ENCODE measurements at places on chromosomes 1 and 21.

GRCh38 chr1:177219554-177220458, 49.0 kb downstream of the BRINP2 start:
- no peak for DNase-seq

DNA sequence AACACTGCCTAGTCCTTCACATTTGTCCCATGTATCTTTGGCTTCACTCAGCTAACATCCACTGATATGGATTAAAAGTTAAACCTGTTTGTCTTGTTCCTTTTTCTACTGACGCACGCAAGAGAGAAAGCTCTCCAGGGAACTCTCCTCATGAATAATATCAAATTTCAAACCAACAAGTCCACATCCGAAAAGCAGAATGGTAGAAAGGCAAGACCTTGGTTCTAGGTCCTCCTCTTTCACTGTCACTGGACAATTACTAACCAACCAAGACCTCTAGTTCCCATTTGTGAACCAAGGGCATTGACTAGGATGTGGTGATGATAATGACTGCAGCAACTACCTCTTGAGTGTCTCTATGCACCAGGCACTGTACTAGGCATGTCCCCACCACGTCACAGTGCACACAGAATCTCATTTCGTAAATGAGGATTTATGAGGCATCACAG, 8.4 kb downstream of the PLPP3 start:
- DNase-seq: no peak

GRCh38 chr21:41557884-41558283, 49.9 kb upstream of the TMPRSS2 start:
- DNase-seq: no peak

DNA sequence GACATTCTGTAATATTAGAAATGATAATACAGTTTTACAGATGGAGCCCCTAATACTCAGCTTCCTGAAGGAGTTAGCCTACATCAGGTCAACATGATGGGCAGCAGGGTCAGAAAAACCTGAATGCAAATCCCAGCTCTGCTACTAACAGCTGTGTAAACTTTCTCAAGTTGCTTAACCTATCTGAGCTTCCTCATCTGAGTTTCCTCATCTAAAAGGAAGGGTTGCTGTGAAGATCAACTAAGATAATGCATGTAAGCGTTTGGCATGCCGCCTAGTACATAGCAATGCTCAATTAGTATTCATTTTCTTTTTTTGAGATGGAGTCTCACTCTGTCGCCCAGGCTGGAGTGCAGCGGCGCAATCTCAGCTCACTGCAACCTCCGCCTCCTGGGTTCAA, 18.4 kb upstream of the DESI2 start:
- DNase-seq: no peak

GRCh38 chr1:184740344-184740743, 14.3 kb downstream of the EDEM3 start:
- DNase-seq: no peak

DNA sequence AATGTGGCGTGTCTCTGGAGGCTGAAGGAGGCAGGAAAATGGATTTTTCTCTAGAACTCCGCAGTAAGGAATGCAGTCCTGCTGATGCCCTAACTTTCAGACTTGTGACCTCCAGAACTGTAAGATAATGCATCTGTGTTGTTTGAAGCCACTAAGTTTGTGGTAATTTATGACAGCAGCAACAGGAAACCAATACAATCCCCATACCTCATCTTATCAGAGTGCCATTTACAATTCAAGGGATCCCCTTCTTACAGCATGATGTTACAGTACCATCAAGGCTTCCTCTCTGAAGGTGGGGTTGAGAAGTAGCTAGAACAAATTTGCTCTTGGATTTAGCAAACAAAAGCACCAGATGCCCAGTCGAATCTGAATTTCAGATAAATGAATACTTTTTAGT, 21.6 kb downstream of the ABCA4 start:
- no peak for DNase-seq

DNA sequence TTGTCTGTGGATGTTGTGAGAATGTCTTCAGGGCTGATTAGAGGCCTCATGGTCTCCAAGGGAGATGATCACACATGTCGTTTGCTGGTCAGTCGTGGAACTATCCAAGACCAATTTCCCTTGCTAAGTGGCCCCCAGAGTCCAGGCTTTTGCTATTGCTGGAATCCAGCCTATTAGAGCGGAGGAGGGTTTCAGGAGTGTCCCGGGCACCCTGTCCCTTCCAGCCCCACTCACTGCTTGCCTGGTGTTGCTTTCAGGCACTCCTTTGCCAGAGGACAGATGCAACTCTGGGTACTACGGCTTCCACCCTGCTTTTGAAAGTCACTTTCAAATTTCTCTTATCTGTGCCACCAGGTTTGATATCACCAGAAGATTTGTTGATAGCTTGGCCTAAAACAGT, 149.1 kb downstream of the NOS1AP start:
- no peak for DNase-seq

GRCh38 chr1:103024051-103024450, 84.3 kb downstream of the COL11A1 start:
- no peak for DNase-seq

DNA sequence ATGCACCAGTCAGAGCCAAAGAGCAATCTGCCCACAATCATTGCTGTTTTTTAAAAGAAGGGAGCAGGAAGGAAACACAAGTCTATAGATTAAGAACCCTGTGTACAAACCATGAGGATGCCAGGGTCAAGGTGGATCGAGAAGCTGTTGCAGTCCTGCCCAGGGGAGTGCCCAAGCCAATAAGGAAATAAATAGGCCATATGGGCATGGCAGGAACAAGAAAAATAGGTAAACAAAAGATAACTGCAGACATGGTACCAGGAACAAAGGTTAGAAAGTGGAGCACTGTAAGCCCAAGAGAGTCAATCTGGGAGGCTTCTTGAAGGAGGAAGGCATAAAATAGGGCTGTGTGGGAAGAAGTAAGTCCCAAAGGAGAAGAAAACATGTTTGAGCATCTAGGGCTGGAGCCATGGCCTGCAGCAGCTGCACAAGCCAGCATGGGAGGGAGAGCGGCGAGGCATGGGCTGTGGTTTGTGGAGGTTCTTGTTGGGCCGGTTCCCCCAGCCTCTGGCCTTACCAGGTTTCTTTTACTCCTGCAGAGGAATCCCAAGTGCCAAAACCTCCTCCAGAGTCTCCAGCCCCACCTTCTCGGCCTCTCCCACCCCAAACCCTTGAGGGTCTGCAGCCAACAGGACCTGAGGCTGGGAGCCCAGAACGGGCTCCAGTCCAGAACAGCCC, 13.6 kb downstream of the INAVA start:
- DNase-seq: no peak

DNA sequence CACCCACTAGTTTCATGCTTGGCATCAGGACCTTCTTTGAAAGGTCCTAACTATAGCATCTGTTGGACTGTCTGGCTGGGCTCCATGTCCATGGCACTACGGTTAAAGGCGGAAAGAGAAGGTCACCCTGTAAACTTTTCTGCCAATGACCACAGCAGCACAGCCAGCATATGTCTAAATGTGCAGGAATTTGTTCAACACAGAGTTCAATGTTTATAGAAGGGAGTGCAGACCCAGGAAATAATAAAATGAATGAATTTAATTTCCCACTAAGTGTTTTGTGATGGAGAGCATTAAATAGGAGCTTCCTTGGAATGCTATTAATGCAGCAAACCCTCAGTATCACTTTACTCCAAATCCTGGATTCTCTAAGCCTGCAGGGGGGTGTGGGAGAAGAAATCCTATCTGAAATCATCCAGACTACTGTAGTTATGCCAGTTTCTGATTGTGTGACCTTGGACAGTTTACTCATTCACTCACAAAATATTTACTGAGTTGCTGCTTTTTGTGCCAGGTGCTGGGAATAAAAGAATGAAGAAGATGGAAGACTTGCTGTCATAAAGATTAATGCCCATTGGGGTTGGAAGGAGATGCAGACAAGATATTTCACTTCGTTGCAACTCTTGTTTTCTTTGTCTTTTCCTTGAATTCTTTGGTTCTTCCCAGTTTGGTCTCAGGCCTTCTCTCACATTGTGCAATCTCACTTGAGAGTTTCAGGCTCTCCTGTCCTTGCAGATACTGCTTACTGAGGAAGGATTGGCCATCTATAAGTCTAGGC, 195.0 kb downstream of the ROR1 start:
- no peak for DNase-seq

DNA sequence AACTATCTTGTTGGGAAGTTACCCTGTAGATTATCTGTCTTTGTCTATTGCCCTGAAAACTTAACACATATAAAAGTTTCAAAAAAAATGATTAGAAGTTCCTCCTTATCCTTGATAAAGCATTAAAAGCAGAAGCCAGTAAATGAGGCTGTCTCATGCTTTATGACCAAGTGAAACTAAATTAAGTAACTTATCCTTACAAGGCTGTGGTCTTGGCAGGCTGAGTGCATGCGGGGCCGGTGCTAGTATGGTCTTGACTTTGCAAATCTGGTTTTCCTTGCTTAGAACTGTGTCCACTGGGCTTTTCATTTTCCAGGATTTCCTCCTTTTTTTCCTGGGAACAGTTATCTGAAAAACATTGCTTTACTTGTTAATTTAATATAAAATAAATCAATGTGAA, 43.1 kb downstream of the PCNX2 start:
- no peak for DNase-seq

DNA sequence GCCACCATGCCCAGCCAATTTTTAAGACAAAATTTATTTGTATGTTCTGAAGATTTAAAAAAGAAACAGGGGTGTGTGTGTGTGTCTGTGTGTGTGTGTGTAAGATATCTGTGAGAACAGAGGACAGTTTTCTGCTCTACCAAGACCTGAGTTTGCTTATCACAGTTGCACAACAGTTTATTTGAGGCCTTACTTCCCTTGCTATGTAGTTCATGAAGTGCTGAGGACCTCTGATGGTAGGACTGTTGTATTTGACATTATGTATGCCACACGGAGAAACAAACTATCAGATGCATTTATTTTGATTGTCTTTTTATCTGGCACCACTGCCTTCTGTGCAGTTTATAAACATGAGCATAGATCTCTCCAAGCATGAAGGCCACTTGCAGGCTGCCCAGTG, 355.2 kb downstream of the PBX1 start:
- DNase-seq: no peak

DNA sequence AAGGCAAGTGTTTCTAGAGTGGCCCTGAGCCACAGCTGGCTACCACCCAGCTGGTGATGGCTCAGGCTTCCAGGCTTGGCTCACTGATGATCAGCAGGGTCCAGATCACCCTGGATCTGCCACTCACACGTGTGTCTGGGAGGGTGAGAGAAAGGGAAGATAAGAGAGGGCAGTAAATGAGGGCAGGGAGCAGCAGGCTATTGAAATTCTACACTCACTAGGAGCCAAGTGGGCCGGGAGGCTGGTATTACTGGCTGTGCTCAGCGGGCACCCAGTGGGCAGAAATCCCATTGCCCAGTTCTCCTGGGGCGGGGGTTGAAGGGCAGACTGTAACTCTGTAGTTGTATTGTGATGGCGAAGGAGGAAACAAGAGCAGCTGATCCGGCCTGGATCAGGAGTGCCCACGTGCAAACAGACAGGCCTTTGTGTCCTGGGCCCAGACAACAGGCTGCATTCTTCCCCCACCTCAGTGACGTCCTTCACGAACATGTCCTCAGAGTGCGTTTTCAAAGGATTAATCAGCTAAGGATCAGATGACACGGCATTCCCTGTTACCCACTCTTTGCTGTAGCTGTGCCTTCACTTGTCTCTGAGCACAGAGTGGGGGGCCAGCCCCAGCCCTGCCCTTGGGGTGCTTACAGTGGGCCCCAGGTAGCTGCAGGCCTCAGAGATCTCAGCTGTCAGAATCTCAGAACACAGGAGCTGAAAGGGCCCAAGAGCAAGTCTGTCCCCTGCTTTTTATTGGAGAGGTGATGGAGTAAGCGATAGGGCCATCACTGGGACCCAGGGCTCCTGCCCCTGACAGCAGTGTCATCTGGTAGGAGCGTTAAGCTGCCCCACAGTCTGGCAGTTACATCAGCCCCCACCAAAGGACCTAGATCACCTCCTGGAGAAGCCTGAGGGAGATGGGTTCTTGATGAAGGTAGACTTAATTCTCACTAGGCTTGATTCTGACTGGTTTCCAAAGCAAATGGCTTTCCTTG, 60.5 kb downstream of the ATP1A1 start:
- DNase-seq: no peak

- no peak for DNase-seq
These were observed 25.4 kb downstream of the CELA3A start for GRCh38 chr1:22026924-22027289.

DNA sequence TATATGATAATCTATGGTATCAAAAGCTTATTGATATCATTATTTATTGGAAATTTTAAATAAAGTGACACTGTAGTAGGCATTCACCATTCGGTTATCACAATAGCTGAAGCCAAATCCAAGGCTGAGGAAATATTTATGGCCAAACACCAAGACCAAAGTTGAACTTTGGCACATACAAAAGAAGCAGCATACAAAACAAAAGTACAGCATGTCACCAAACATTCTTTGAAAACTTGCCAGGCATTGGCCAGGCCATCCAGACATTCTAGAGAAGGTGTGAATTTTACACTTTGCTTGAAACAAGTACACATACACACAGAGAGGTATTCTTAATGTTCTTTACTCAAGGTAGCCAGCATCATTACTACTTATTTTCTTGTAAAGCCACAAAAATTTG, 544.4 kb upstream of the CXADR start:
- DNase-seq: no peak

- DNase-seq: no peak
These were observed 44.6 kb downstream of the CDCP2 start for GRCh38 chr1:54108156-54108555.

- no peak for DNase-seq
These were observed 23.2 kb upstream of the NUP133 start for GRCh38 chr1:229531326-229531725.

GRCh38 chr1:90502194-90502593, 214.9 kb downstream of the BARHL2 start:
- no peak for DNase-seq

- DNase-seq: no peak
These were observed 627 bp downstream of the CERS2 start for GRCh38 chr1:150973836-150974579.

Data from right renal cortex interstitium (tissue), 3 donors.